ENCODE measurements at places on chromosomes 4 and X.

- DNase-seq = no peak
These were observed 36.0 kb downstream of the ADGRG2 start for GRCh38 chrX:19086102-19086772.

GRCh38 chr4:1462009-1462767 is 55.9 kb upstream of the NKX1-1 start:
- no peak for DNase-seq

DNA sequence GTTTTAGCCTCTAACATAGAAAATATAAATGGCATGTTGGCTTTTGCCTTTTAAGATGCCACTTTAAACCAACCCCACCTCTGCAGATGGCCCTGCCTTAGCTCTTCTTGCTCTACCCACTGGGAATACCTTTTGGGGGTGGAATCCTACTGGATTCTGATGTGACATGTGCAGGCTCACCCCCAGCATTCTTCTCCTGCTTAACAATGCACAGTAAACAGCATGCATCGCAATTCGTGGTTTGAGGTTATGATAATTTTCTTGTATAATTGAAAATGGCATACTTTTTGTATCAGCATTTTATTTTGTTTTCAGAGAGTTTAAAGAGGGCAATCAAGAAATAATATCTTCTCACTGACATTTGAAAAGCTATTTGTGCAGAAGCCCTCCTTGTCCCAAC is 167.9 kb downstream of the AREG start:
- no peak for DNase-seq

GRCh38 chrX:39907964-39908661 is 189.6 kb downstream of the BCOR start:
- no peak for DNase-seq

DNA sequence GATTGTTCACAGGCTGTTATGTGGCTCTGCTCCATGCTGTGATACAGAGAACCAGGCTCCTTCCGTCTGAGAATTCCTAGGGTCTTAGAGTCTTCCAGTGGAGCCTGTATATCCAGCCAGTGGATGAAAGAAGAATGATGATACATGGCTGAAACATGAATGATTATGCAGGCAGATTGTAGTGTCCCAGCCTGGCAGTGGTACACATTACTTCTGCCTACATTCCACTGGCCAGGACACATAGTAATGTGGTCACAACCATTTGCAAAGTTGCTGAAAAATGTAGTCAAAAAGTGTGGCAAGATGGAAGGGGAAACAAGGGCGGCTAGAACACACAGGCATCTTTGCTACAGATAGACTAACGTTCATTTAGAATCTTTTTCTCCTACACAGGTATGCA is 4.5 kb upstream of the GBA3 start:
- no peak for DNase-seq

GRCh38 chr4:123042095-123042494 is 119.7 kb upstream of the NUDT6 start:
- DNase-seq = no peak

GRCh38 chrX:13263560-13264251 is 56.1 kb downstream of the ATXN3L start:
- no peak for DNase-seq

GRCh38 chr4:75745161-75745560 is 20.8 kb downstream of the USO1 start:
- DNase-seq = no peak

GRCh38 chr4:14924076-14924811 is 78.0 kb upstream of the CPEB2 start:
- no peak for DNase-seq
